ENCODE measurements at places on chromosomes 1 and 21.

DNA sequence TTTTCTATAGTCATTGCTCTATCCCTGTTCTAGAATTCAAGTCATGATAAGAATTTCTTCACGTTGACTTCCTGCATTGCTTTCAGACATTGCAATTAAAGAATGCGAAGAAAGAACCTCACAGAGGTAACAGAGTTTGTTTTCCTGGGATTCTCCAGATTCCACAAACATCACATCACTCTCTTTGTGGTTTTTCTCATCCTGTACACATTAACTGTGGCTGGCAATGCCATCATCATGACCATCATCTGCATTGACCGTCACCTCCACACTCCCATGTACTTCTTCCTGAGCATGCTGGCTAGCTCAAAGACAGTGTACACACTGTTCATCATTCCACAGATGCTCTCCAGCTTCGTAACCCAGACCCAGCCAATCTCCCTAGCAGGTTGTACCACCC is 10.6 kb downstream of the APCS start:
- no peak for DNase-seq

- DNase-seq = peak; percentile 89
Observed at GRCh38 chr1:27959792-27960603, at the start of gene XKR8. TSS of gene XKR8 (plus strand) at chr1:27959973. CDS start at chr1:27960070, 97 bp downstream.

DNA sequence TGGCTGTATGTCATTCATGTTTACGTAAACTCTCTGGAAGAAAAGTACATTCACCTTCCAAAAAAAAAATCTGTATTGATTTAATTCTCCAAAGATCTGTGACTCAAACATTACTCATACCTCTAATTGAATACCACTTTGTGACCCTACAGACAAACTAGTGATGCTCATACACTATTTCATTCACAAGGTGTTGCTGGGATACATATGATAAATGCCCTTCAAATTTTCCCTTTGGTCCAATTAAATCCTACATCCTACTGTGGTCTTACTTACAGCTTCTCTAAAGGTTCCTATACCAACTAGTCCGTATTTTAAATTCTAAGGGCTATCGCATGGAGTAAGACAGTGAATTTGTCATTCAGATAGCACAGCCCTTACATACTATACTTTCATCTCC is 26.8 kb upstream of the CADM3 start:
- DNase-seq = no peak

GRCh38 chr1:18322368-18323032 is 158.2 kb upstream of the KLHDC7A start:
- DNase-seq = no peak

DNA sequence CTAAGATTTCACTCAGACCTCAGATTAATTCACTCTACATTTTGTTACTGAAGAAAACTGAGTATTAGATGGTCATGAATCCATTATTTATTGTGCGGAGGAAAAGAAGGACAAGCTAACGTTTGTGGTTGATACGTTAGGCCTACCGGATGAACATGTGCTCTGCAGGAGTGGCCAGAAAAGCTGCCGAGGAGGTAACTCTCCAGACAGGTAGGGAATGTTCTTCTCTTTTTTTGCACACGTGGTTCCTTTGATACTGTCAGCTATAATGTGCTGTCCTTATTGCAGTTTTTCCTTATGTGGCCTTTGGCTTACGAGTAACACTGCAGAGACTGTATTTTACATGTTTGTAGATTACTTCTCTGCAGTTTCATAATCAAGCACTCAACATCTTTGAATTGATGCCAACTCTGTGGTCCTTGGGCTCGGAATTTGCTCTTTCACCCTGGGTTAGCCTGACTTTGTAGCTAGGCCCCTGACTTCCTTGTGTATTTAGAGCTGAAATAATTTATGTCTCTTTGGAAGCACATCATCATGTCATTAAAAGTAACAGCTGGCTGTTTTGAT is 13.6 kb downstream of the MTR start:
- DNase-seq = no peak

GRCh38 chr21:42973309-42973990 is 912 bp upstream of the PKNOX1 start:
- no peak for DNase-seq

DNA sequence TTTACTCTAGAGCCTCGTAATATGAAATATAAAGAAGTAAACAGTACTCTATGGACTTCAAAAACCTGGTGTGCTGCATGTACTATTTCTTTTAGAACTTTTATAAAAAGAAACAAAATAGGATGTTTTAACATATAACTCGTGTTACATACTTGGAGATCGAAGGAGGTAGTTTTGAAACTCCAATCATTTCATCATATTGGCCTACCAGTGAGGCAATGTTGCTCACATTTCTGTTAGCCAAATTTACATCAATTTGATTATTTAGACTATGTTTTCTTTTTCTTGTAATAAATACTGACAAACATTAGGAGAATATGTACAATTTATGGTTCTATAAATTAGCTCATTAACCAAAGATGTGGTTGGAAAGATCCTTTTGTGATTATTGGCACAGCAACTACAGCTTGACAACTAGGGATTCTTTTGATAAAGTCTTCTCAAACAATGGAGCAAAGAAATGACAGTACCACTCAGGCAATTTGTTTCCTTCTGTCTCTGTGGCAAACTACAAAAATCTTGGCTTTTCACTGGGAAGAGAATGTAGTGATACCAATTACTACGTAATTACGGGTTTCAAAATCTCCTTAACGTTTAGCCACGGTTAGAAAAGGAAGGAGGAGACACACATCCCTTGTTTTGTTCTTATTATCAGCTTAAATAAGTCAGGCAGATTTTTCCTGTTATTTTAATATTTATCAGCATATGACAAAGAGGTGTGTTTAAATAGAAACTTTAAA is 266.6 kb upstream of the SGIP1 start:
- DNase-seq = no peak

- DNase-seq = no peak
Observed at GRCh38 chr1:43284065-43284464, 1.3 kb downstream of the C1orf210 start.

DNA sequence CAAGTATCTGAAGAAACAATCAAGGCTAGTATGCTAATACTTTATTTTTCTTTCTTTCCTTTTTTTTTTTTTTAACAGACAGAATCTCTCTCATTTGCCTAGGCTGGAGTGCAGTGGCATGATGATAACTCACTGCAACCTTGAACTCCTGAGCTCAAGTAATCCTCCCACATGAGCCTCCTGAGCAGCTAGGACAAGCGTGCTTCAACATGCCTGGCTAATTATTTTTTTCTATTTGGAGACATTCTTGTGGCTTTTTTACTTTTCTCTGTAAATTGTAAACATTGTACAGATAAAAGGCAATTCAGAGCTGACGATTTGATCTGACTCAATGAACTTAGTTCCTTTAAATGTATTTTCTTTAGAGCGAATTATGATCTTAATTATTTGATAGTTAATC is 41.4 kb downstream of the CCDC18 start:
- DNase-seq = no peak

- no peak for DNase-seq
Observed at GRCh38 chr1:42442662-42443061, 13.2 kb downstream of the ZMYND12 start.

GRCh38 chr1:89957107-89957506 is 37.8 kb upstream of the ZNF326 start:
- DNase-seq = no peak

DNA sequence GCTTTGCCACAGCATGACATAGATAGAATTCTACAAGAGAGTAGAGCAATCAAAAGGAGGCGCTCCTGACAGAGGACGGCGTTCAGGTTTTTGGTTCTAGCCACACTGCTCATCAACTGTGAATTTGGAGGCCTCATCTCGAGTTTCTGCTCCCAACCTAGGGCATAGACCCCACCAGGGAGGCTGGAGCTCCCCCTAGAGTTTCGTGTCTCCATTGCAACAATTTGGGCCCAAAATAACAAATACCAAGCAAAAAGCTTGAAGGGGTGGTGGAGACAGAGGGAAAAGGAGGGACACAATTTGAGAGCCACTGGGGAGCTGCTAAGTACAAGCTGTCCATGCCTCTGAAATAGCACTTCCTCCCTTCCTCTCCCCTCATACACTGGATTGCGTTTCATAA is 297.0 kb downstream of the GPATCH2 start:
- DNase-seq = no peak

Data from activated T-cell treated with anti-CD3 and anti-CD28 coated beads, Interleukin-2, amount 50 U/mL, for 1 hour (primary cell).